ENCODE measurements at places on chromosomes 2 and 18.

GRCh38 chr18:12231986-12232385 is 22.2 kb upstream of the CIDEA start:
- no peak for DNase-seq

GRCh38 chr2:38553554-38553953 is 49.2 kb downstream of the HNRNPLL start:
- no peak for DNase-seq

- DNase-seq, result no peak
Observed at GRCh38 chr2:47388888-47389287, 14.1 kb upstream of the MSH2 start.

DNA sequence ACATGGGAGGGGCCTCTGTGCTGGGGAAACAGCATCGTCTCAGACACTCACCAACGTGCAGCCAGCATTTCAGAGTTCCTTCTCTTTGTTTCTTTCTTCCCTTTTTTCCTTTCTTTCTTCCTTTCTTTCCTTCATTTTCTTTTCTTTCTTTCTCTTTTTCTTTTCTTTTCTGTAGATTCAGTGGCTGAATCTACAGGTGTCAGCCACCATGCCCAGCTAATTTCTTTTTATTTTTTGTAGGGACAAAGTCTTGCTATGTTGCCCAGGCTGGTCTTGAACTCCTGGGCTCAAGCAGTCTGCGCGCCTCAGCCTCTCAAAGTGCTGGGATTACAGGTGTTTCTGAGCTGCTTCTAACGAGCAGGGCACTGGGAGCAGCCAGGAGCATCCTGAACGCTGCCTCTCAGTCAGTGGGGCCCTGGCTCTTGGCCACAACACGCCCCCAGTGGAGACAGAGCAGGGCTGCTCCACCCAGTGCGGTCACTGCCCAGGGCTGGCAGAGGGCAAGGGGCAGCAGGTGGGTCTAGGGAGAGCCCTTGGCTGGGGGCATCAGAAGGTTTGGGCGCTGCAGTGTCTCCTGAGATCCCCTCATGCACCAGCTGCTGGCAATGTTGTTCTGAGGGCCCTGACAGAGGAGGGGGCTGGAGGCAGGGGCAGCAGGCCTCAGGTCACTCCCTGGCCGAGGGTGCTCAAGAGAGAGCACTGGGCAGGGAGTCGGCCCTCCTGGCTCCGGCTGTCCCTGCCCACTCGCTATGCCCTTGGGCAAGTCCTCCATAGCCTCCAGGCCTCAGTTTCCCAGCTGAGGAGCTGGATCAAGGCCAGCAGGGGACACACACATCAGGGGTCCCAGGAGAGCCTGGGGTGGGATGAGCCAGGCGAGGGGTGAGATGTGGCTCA is 4.7 kb upstream of the KLHL30 start:
- no peak for DNase-seq

- no peak for DNase-seq
Observed at GRCh38 chr2:240640939-240641338, 15.7 kb downstream of the GPR35 start.

GRCh38 chr2:12694990-12695774 is 21.6 kb upstream of the TRIB2 start:
- no peak for DNase-seq

DNA sequence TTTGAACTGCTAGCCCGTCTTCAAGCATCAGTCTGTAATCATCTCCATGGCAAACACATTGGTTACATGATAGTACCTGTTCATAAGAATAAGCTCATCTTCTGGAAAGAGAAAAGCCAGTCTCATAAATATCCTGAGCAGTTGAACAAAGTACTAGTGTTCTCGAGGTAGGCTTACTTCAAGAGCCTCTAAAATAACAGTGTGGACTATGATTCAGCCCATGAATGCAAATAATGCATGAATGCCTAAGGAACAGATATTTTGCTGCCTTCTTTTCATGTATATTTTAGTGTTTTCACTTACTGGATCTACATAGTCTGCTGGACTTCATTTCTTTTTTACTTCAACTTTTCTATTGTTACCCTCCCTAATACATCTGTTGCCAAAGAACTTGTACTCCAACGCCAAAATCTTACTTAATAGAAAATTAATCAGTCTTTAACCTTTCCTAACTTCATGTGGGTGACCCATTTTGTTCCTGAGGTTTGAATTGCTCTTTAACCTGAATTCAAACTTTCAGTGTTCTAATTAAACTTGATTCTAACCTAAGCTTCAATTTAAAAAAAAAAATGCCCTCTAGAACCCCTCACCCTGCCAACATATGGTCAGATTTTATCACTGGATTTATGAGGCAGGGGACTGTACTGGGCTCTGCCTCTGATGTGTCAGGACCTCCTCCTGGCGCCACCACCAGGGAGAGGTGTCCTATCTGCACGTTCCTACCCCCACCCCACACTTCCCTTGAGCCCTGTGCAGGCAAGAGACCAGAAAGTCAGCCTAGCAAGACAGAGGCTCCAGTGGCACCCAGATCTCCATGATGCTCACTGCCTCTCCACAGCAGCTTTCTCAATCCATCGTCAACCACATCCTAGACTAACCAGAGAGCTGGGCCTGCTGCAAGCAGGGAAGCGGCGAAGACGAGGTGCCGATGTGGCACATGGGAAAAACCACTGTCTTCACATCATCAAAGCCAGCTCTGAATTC is 264.7 kb upstream of the ID2 start:
- DNase-seq, result no peak

GRCh38 chr2:20955277-20956026 is 88.4 kb downstream of the APOB start:
- no peak for DNase-seq

DNA sequence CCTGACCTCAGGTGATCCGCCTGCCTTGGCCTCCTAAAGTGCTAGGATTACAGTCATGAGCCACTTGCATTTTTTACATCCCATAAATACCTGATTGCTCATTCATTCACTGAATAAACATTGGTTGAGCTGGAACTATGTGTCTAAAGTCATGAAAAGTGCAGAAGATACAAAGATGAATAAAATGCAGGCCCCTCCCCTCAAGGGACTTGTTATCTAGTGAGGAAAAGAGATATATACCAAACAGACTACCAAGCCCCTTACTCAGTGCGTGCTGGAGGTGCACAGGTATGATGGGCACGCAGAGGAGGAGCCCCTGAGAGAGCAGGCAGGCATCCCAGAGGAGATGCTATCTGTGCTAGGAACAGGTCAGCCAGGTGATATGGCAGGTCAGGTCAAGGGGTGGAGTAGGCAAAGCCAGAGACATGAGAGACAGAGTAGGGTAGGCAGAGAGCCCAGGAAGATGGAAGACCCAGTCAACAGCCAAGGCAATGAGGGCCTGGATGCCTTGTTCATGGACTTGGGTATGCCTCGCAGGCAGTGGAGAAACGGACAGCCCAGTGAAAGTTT is 7.7 kb downstream of the FHL2 start:
- DNase-seq, result no peak

DNA sequence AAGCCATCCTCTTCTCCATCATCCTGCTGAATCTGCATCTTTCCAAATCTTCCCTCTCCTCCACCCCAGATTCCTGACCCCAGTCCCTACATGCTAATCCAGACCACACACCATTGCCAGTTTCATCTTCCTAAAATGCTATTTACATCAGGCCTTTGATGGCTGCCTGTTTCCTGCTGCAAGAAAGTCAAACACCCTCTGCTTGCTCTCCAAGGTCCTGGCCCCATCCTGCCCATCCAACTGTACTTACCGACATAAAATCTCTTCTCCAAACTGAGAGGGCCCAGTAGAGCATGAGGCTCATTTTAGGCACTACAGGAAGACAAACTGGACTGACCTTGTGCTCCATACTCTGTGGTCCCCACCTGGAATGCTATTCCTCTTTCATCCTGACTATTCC is 19.0 kb downstream of the ALK start:
- no peak for DNase-seq

GRCh38 chr2:186629250-186629996 is 39.6 kb downstream of the ITGAV start:
- no peak for DNase-seq

DNA sequence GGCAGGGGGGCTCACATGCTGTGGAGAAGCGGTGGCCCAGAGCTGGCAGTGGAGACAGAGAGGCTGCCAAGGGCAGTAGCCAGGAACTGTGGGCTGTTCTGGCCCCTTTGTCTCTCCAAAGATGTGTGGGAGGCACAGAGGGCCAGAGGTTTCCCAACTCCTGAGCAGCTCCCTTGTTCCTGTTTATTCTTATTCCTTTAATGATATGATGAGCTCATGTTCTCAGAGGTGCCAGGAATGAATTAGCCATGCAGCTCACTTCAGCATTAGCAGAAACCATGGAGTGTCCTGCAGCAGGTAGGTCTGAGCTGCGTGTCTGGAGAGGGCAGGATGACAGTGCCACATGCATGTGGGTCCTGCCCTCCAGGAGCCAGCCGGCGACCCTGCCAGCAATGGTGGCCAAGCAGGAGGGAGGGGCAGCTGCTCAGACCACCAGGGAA is 77.9 kb upstream of the FZD7 start:
- peak; percentile 38 for DNase-seq

- DNase-seq, result no peak
Observed at GRCh38 chr2:3189961-3190360, 187.7 kb downstream of the EIPR1 start.

DNA sequence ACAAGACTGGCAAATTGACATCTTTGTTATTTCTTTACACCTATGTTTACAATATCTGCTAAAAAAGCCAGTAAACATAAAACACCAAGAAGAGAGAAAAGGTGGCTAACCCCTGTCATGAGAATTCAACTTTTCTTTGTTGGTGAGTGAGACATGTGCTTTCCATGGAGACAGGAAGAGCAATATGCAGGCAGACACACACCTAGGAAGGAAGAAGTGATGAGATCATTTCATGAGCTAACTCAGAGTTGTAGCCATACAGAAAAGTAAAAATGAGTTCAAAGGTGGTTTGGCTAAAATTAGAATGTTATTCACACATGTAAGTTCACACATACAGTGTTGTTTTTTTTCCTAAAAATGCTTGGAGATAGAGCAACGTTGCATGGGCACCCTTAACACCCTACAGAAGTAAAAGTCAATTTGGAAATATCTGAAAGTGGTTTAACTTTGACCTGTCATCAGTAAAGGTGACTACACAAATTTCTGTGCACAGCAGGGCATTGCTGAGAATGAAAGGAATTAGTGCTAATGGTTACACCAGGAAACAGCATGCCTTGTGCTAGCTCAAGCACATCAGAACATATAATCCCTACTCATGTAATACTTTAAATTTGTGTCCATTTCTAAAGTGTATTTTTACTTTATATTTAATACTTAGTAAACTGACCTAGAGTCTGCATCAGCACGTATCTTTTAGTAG is 557.6 kb downstream of the CBLN2 start:
- no peak for DNase-seq

- no peak for DNase-seq
Observed at GRCh38 chr2:86064006-86064405, 41.7 kb downstream of the POLR1A start.

DNA sequence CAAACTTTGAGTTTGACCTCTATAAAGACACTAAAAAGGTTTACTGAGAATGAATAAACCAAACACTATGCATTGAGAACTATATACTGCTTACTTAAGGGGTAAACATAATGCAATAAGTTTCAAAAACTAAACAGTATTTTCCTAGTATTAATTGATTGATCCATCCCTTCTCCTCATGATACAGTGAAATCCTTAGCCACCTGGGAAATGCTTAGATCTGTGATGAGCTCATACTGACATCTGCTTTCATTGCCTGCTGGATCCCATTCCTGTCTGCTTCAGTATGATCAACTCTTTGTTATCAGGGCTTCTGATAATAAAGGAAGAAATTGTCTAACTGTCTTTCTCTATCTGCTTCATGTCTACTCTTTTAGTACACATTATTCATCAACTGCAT is 74.9 kb upstream of the UBE2E3 start:
- no peak for DNase-seq

DNA sequence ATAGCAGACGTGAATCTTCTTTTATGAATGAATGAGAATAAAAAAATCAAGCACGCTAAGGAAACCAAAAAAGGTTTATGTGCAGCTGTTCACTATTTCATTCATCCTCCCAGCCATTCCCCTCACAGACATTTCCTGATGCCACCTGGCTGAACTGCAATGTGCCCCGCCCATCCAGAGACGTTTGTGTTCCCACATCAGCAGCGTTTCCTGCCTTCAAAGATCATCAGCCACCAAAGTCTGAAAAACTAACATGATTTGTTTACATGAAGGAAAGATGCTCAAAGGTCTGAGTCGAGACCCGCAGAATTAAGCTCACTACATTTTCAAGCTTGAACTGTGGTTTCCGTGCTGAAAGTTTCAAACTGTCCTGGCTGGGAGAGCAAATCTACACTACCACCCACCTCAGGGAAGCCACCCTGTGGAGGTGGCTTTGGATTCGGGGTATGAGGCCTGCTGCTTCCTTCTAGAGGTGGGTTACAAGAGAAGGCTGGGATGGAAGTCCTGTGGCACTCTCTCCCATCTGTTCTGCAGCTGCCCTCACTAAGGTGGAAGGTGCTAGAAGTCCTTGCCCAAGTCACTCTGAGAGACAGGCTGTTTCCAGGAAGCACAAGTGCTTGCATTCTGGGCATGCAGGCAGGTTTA is 201.3 kb upstream of the OSR1 start:
- no peak for DNase-seq

GRCh38 chr2:152166633-152167032 is 8.9 kb downstream of the STAM2 start:
- no peak for DNase-seq

- no peak for DNase-seq
Observed at GRCh38 chr18:7618891-7619442, 51.9 kb downstream of the PTPRM start.

- no peak for DNase-seq
Observed at GRCh38 chr2:71696381-71696780, 243.0 kb downstream of the DYSF start.

Data from Ammon's horn (tissue), 1 donor.